ENCODE measurements at places on chromosomes 6 and 20. TPM values are rescaled to one million over a fixed set of nuclear protein-coding genes. Genes with fewer than 3 reads are reported as not detected.

DNA sequence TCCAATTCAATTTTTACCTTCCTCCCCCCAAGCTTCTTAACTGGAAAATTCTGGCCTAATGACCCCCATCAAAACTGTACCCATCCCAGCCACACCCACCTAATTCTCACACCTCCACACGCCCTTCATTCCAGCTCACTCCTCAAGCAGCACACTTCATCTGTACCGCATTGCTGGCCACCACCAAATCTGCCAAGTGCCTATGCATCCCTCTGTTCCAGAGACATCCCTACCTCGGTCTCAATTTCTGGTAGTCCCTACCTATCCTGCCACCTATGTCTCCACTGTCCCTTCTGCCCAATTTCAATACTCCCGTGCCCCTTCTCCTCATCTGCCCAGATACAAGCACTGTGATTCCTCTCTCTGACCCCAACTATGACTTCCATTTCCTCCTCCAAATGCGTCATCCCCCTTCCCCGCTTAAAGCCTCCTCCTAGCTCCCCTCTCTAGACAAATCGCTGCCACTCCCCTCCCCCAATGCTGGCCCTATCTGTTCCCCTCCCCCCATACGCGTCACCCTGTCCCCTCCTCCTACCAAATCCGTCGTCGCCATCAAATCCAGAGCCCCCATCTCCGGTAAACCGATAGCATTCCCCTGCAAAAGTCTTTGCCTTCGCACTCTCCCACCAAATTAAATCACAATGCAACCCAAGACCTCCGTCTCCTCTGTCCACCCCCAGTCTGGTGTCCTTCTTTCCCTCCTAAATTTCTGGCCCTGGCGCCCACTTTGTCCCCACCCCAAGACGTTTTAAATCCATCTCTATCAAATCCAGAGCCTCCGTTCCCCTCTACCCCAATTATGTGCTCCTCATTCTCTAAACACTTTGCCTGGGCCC, 1.2 kb downstream of the MTCH1 start:
- no peak for DNase-seq

The NOP56 gene
- total RNA-seq = 141 TPM

The PXDC1 gene
- total RNA-seq = 92.4 TPM

The SERINC1 gene
- 130 TPM for total RNA-seq

The CCN6 gene
- 1.5 TPM for total RNA-seq

DNA sequence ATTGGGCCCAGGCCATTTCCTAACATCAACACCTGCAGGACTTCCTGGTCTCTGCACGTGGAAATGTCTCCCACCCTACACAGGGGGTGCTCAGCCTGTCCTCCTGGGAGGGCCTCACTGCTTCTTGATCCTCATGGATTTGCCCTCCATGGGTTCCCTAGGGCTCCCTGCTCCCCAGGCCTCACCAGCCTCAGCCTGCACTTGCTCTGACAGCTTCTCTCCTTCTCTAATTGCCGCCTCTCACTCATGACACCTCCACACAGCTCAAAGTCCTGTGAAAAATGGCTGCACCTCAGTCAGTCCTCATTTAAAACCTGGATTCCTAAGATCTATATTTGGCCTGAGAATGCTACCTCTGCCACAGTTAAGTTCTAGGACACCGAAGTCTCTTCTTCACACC, 130.6 kb downstream of the PXDC1 start:
- DNase-seq = no peak

- DNase-seq = no peak
Measured at GRCh38 chr6:153051801-153052200, 49.3 kb upstream of the MTRF1L start.

The GCNT2 gene
- total RNA-seq = 7.3 TPM

GRCh38 chr6:55994531-55994930, 119.1 kb upstream of the BMP5 start:
- DNase-seq = no peak

- no peak for DNase-seq
Measured at GRCh38 chr6:2502096-2502997, 248.4 kb downstream of the MYLK4 start.

- peak; percentile 52 for DNase-seq
Measured at GRCh38 chr20:38126932-38127621, 38.0 kb downstream of the TGM2 start.

The CALHM4 gene
- not detected for total RNA-seq

- DNase-seq = no peak
Measured at GRCh38 chr20:12594410-12595088, 414.2 kb upstream of the SPTLC3 start.

- DNase-seq = no peak
Measured at GRCh38 chr6:155275808-155276480, 12.1 kb downstream of the CLDN20 start.

DNA sequence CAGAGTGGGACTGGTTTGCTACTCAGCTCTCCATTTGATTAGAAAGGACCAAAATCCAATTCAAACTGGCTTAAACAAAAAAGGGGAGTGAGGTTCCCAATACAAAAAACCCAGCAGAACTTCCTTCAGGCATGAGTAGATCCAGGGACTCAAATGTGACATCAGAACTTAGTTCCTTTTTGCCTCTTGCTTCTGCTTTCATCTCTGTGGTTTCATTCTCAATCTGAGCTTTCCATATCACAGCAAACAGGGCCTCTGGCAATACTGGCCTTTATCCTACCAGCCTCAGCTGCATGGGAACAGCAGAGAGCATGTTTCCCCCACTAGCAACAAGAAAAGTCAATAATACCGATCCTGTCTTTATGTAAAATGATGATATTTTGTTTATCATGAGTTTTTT, 28.6 kb upstream of the PRELID3B start:
- DNase-seq = no peak

GRCh38 chr6:82589509-82590206, 226.0 kb downstream of the TPBG start:
- DNase-seq = peak; percentile 88

DNA sequence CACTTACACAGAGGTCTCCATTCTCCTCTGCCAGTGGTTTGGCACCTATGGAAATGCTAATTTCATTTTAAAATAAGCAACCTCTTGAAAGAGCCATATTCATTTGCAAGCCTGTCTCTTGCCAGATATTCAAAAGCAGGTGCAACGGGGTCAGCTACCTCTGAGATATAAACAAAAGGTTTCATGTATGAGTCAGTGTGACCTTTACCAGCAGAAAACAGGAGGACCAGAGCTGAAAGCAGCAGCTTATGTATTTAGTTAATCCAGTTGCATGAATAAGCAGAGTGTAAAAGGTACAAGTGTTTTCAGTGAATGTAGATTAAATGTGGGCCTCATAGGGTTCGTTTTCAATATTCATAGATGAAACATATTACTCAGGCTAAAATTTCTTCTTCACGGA, 56.0 kb downstream of the TENT5A start:
- no peak for DNase-seq

DNA sequence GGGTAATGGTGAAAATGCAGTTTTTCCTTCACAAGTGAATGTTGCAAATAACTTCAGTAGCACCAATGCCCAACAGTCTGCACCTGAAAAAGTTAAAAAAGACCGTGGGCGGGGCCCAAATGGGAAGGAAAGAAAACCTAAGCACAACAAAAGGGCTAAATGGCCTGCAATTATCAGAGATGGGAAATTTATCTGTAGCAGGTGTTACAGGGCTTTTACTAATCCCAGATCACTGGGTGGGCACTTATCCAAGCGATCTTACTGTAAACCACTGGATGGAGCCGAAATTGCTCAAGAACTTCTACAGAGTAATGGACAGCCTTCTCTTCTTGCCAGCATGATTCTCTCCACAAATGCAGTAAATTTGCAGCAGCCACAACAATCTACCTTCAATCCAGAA, 64.8 kb upstream of the SMIM8 start:
- no peak for DNase-seq

DNA sequence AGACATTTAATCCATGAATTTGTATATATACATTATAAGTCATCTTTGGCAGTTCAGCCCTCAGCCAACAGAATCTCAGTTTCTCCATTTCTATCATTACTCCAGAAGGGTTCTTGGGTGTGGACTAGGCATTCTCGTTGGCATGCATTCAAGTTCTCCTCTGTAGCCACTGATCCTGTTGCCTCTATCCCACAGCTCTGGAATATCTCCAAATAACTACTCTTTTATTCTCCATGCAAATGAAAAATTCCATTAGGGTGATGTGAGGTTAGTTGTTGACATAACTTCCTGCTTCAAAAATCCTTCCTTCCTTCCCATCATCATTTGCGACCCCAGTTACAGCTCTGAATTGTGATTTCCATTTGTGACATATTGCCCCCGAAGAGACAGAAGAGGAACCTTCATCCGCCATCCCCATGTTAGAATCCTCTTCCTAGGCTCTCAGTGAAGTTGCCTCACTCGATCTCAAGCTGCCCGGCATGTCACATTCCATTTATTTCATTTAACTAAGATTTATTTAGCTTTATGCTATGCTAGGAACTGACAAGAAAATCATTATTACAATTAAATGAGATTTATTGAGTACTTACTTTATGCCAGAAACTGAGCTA, 93.7 kb upstream of the EDN1 start:
- DNase-seq = peak; percentile 25

Data from kidney epithelial cell (primary cell).